KBM-7 (cell line): ENCODE measurements at places on chromosomes 4 and X.

DNA sequence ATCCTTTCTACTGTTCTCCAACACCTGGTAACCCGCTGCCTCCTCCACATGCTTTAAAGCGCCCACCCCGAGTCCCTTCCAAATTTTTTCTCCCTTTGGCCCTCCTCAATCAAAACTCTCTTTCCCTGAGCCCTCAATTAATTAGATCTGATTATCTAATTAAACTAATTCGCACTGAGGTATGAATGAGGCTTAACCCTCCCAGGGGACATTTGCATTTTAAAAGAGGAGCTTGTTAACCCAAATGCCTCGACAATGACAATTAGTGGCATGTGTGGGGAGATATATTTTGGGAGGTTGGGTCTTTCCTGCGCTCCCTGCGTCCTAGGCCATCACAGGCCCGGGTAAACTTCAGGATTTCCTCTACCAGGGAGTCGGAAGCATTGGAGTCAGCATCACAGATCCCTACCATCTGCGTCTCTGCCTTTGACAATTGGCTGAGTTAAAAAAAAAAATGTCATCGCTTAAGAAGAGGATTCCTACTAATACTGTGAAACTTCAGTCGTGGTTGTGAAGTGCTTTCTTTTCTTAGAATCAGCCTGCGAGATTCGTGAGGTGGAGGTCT lies 50.6 kb downstream of the TENM3 start:
- no peak for DNase-seq

- DNase-seq, result peak; percentile 49
These were observed 44.3 kb downstream of the NYX start for GRCh38 chrX:41491267-41492004.

- no peak for DNase-seq
These were observed 1623.2 kb upstream of the PABPC4L start for GRCh38 chr4:135824759-135825296.

DNA sequence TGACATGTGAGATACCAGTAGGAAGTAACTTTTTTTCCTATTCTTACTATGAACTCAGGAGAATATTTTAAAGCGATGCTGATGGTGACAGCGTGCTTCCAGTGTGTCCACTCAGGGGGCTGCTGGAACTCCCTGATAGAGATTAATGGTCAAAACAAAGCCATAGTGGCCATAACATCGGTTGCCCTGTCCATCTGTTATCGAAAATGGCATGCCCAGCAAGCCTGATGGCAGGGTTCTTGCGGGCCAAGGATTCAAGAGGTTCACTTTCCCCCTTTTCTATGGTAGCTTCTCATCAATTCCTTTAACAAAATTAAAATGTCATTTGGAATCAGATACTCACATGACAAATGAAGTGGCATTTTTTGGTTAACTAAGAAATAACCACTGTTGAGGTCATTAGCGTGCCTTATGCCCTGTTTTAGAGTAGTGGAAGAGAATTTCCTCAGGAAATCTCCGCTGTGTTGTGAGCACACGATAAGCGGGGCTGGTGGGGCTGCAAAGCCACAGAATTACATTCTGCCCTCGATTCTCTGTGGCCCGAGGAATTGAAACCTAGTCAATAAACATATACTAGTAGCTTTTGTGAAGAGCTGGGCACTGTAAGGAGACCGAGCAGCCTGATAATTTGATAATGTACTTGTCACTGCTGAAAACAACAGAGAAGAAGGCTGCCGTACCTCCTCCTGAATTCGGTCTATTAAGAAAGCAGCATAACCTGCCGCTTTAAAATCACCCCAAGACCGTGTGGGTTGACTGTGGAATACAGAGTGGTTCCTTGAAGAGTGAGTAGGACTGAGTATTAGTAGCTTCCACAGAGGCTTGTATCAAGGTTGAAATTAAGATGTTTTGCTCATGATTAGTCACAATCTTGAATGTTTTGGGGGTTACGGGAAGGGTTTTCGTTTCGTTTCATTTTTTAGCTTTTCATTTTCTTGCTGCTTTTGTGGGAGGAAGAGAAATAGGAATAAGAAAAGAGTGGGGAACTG lies 46.7 kb downstream of the PTCHD1 start:
- DNase-seq, result peak; percentile 7

GRCh38 chr4:6269616-6270511 lies at the start of gene WFS1:
WFS1 (plus strand) TSS chr4:6269850; CDS start chr4:6277456, 7,606 bp downstream.
- DNase-seq, result peak; percentile 95

DNA sequence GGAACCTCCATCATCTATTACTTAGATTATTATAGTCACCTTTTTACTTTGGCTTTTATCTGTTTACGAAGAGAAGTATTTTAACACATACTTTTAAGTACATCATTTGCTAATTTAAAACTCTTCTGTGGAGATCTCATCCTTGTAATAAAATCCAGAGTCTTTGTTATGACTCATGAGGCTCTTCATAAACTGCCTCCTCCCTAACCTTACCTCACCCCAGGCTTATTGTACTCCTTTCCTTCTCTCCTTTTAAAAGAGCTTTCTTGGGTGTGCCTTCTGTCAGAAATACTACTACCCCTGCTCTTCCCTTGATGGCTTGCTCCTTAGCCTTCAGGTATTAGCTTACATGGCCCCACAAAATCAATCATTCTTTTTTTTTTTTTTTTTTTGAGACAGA lies 6.6 kb downstream of the ARL9 start:
- DNase-seq, result no peak

DNA sequence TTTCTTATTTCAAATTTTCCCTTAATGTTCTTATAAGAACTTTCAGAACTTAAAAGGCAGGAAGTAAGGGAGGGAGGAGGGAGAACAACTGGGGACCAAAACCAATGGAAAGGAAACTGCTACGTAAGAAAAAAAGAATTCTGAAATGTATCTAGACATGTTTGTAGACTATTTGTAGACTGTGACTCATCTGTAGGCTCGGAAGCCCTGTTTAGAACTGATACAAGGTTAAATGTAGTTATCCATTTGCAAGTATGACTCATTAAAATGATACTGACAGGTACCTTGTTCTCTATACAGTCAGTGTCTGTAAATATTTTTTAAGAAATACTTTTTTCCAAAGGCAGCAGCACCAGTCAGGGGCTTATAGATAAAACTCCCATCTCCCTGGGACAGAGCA lies 202.0 kb downstream of the DHX15 start:
- no peak for DNase-seq

GRCh38 chr4:105471566-105472176 lies 2.2 kb downstream of the PPA2 start:
- DNase-seq, result peak; percentile 84

DNA sequence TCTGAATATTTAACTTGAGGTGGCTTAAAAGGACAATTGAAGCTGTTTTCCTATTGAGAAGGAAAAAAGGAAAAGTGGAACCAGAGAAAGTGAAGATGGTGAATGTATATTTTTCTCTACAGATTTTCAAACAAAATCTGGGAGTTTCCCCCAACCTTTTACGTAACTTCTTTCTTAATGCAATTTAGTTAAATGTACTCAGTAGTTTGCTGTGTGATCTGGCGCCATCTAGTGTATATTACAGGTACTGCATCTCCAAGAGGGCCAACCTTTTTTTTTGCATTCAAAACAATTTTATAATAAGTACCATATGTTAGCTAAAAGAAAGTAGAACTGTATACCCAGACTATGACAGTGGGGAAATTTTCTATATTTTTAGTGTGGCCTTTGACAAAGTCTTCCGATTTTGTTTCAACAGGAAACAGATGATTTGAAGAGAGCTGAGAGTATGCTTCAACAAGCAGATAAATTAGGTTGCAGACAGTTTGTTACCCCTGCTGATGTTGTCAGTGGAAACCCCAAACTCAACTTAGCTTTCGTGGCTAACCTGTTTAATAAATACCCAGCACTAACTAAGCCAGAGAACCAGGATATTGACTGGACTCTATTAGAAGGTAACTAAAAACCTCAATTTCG lies 82.0 kb downstream of the PLS3 start:
- DNase-seq, result peak; percentile 75

- no peak for DNase-seq
These were observed 26.7 kb downstream of the NR3C2 start for GRCh38 chr4:148415500-148415899.

- DNase-seq, result no peak
These were observed 44.9 kb downstream of the SH3RF1 start for GRCh38 chr4:169225812-169226211.

DNA sequence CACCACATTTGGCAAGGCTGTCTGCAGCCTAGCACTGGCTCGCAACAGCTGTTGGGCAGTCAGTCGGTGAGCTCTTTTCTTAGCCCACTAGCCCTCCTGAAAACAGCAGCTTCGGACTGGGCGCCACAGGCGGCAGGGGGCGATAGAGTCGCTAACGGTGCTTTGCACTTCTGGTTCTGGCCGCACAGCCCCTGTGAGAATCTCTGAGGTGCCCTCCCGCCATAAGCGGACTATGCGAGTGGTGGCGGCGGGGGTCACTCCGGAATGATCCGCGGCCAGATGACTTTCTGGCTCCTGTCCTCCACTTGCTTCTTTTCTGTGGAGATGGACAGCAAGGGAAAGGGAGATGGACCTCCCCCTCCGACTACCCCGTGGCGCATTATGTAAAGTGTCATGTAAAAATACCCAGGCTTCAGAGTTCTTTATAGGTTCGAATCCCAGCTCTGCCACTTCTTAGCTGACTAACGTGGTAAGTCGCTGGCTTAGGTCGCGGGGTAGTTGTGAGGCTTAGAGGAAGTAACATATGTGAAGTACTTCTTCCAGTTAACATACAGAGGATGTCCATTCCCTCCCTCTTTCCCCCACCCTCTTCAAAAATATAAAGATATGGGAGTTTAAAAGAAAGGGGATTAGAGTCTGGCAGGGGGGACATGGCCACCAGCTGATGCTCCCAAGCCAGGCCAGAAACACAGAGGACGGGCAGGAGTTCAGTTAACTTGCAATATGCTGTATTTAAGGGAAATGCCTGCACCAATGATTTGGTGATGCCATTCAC lies 11.0 kb downstream of the ARHGAP36 start:
- peak; percentile 32 for DNase-seq

- DNase-seq, result no peak
These were observed 333.3 kb downstream of the ANK2 start for GRCh38 chr4:113382704-113383103.

GRCh38 chr4:164876700-164877324 lies at the start of gene APELA:
APELA (plus strand) TSS chr4:164877178; CDS start chr4:164877332, 154 bp downstream.
- DNase-seq, result peak; percentile 28

- peak; percentile 9 for DNase-seq
These were observed 154.6 kb upstream of the MAGEB2 start for GRCh38 chrX:30060718-30061117.

DNA sequence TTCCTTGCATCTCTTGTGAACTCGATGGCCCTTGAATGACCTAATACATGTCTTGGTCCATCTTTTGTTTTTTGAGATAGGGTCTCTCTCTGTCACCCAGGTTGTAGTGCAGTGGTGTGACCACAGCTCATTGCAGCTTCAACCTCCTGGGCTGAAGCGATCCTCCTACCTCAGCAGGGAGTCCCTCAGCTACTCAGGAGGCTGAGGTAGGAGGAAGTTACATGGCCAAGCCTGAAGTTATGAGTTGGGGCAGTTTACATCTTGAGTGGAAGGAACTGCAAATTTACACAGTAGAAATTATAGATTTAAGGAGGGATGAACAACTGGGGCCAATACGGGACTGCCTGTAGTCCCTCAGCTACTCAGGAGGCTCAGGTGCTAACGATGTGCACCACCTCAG lies 97.2 kb upstream of the METTL14 start:
- peak; percentile 78 for DNase-seq

DNA sequence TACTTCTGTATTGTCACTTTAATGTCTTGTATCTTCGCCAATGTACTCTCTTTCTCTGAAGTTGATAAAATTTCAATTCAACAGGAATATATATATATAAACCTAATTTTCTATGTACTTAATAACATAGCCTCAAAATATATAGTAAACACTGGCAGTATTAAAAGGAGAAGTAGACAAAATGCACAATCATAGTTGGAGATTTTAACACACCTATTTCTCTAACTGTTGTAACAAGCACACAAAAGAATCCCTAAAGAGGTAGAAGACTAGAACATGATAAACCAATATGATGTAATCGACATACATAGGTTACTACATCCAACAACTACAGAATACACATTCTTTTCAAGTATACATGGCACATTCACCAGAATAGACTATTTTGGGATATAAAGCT lies 65.5 kb downstream of the ZNF81 start:
- DNase-seq, result no peak

DNA sequence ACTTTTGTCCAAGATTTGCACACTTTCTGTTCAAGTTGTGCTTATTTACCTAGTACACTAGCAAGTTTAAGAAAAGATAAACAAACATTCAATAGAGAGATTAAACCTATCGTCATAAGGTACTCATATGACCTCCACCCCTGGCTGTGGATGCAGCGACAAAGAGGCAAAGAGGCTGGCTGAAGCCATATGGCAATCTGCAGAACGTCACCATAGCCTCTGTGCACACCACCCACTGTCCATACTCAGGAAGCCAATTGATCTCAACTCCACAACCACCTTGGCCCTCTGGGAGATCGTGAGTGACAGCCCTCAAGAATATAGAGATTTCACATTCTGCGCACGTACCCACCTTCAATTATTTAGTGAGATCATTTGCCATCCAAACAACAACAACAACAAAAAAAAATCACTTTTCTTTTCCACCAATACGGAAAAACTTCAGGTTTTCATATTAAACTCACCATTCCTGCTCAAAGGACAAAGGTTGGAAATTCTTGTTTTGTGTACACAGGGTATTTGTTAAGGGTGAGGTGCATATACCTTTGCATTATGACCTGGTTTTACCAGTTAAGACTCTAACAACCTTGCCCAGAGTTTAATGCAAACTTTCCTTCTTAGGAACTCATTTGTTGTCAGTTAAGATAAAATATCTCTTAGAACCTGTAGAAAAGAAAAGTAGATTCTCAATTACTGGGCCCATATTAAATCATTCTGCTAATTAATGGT lies 243.0 kb upstream of the FSTL5 start:
- no peak for DNase-seq

GRCh38 chr4:161428180-161428965 lies 735.4 kb downstream of the FSTL5 start:
- no peak for DNase-seq

- no peak for DNase-seq
These were observed 57.6 kb downstream of the RFC1 start for GRCh38 chr4:39308611-39309010.

GRCh38 chr4:168659741-168660465 lies 163.1 kb downstream of the PALLD start:
- no peak for DNase-seq

GRCh38 chr4:151568966-151569365 lies 160.0 kb downstream of the FHIP1A start:
- no peak for DNase-seq

GRCh38 chr4:147741190-147741788 lies 9.4 kb downstream of the ARHGAP10 start:
- no peak for DNase-seq

DNA sequence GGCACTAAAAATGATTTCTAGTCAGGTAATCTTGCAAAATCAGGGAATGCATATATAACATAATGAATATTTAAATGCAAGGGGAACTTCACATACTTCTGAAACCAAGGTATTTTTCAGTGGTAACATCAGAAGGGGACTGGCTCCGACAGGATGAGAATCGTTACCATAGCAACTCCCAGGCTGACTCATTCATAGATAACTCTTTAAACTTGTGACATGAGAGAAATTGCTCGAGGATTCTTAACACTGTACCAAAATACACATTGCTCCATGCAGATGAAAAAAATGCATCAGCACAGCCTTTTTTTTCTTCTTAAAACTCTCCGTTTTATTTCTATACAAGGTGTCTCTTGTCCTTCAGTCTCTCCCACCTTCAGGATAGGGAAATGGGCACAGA lies 114.3 kb downstream of the GABRB1 start:
- no peak for DNase-seq
